NCI-H1694 (cell line): ENCODE measurements at places on chromosomes 4 and X.

DNA sequence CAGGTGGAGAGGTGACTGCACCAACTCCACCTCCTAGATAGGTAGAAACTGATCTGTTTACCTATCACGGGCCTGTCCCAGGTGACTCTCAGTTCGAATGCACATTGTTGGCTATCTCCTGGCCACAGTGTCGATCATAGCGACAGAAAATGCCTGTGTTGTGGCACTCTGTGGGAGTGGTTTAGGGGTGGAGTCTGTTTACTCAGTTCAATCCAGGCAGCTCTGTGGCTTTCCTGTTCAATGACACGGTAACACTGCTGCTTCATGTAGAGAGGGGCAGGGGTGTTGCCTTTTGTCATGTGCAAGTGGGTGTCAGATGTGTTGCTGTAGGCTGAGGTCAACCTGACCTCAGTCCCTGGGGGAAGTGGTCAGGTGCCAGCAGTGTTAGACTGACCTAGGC is 1602.4 kb downstream of the TECRL start:
- no peak for DNase-seq

- no peak for DNase-seq
These were observed 83.0 kb upstream of the TMEM33 start for GRCh38 chr4:41852229-41852628.

GRCh38 chr4:73508651-73509050 is 27.1 kb downstream of the AFM start:
- DNase-seq: no peak

- DNase-seq: no peak
These were observed 17.9 kb downstream of the NAT8L start for GRCh38 chr4:2076908-2077536.

DNA sequence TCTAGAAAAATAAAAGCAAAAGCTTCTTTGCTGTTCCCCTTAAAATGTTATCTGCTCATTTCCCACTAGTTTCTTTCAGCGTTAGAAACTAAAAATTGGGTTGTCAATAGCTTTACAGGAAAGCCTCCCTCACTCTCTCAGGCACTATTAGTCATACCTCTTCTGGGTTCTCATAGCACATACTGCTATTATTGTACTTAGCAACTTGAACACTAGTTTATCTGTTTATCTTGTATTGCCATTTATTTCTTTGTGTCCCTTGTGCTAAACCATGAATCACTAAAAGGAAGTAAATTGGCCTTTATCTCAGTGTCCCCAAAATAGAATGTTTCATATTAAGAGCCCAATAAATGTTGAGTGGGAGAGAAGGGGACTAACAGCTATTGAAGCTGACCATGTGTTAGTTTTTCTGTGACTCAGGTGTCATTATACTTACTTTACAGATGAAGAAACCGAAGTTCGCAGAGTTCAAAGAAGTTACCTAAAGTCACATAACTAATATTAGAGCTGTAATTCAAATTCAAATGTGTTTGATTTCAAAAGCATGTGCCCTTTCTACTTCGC is 124.8 kb upstream of the CITED1 start:
- no peak for DNase-seq

- DNase-seq: peak; percentile 32
These were observed 264.3 kb downstream of the NPFFR2 start for GRCh38 chr4:72295966-72296557.

DNA sequence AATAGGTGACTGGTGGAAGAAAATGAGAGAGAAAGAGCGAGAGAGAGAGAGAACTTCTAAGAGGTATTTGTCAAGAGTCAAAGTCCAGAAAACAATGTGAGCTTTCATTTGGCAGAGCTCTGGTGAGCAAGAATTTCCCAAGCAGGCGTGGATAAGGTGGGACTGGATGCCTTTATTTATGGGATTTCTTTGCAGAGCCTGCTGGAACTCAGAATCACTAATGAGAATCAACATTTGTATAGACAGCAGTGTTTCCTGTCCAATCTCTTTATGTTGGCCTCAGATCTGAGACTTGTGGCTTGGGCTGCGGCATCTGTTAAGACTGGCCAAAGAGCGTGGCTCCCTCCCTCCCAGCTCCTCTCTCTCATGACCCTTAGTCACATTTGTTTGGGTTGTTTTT is 67.9 kb upstream of the TBL1X start:
- DNase-seq: no peak

- no peak for DNase-seq
These were observed 609.7 kb downstream of the TLL1 start for GRCh38 chr4:166482758-166483157.

DNA sequence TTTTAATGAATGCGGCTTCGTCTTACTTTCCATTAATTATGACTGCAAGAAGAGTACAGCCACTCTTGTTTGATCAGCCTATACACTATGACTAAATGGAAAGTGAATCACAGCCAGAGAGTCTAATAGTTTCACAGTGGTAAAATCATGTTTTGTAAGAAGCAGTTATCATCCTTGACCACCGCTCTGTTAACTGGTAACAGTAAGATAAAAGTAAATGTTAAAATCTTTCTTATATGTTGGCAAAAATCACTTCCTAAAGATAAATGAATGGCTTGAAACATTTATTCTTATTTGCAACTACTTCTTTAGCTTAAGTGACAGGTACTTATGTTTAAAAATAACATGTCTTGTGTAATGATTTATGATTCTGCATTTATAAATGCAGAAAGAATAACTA is 13.2 kb downstream of the GALNT7 start:
- no peak for DNase-seq

DNA sequence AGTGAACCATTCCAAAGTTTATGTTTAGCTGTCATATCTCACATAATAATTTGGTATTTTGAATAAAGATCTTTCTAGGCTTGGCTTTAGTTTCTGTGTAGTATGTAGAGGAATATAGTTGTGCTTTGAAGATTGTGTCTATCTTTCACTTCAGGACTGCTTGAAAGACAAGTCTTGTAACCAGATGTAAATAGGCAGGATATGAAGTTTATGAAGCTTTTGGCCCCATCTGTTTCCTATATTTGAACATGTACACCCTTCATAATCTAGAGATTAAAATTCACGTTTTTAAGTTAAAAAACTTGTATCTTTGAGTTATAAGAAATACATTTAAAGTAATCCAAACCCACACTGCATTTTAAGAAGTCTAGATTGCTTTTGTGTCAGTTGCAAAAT is 11.7 kb upstream of the FREM3 start:
- no peak for DNase-seq

DNA sequence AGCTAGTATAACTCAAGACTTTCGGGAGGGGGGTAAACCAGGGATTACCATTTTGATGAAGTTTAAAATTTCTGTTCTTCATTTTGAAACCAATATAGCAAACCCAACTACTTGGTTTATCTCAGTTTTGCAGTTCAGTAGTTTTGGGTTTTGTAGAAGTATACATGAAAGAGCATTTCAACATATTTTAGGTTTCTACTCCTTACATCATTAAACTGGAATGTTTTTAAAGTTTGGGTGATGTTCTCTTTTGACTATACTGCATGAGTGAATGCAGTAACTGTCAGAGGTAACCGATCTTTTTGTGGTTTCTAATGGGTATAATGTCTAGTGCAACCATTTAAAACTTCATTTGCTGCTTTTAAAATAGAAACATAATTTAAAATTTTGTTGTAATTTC is 248.3 kb upstream of the MAD2L1 start:
- DNase-seq: no peak

DNA sequence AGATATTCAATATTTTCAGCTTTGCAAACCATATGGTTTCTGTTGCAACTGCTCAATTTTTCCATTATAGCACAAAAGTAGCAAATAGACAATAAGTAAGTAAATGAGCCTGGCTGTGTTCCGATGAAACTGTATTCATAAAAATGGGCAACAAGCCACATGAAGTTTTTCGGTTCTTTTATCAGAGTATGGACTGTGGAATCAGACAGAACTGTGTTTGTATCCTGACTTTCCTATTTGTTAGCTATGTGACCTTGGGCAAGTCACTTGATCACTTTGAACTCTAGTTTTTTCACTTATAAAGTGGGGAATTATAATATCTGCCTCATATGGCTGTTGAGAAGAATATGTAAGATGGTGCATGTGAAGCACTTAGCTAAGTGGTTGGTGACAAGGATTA is 23.4 kb upstream of the ADGRA3 start:
- no peak for DNase-seq

- no peak for DNase-seq
These were observed 376.0 kb downstream of the BCOR start for GRCh38 chrX:39721566-39722279.

DNA sequence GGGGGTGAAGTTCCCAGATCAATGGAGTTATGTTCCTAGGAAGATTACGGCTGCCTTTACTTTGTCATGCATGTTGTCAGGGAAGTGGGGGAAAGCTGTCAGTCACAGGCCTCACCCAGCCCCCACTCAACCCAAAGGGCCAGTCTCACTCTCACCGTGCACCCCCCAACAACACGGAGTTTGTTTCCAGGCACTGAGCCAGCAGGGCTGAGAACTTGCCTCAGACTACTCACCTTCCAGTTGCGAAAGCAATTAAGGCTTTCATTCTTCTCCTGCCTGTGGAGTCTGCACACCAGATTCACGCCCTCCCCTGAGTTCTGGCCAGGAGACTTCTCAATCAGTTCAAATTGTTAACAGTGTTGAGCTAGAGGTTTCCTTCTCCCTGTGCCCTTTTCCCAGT is 114.3 kb downstream of the SH3BGRL start:
- DNase-seq: no peak

DNA sequence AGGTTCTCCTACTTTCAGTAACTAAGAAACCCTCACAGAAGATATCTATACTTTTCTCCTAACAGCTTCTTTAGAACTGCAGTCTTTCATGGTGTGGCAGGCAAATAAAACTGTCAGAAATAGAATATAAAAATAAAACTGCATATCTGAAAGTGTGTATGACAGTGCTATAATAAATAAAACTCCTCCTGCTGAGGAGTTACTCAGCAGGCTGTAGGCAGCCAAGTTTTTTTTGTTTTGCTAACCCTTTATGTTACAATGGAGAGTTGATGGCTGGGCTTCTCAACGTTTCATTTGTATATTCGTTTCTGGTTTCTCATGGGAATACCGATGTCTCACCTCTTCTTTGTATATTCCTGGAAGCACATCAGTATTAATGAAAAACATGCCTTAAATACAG is 18.2 kb upstream of the UGT2B10 start:
- DNase-seq: no peak

DNA sequence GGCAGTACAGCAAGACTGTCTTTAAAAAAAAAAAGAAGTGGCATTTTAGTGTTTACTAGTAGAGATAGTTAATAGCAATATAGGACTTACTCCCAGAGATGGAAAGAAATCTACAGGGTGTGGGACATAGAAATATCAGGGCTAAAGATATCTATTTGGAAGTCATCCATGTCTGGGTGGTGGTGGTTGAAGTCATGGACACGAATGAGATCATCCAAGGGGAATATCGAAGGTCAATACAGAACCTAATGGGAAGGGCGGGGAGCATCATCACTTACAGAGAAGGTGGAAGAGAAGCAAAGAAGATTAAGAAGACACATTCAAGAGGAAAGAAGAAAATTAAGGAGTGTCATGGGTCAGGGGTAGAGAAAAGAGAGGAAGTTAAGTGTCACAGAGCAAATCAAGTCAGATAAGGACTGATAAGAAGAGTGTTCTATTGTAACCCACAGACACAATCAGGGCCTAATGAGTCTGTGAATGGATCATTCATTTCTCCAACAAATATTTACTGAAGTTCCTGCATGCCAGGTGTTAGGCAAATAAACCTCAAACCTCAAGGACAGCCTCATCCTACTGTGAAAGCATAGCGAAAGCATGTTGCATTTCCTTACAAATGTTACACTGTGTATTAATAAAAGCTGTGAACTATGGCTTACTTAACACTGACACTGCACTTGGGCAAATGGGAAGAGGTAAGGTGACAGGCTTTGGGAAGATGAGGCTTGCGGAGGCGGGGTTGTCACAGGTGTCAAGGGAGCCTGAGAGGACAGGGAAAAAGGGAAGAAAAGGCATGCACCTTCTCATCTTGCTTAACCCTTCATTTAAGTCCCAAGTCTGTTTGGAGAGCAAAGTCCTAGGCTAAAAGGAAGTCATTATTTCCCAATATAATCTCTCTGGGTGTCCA is 65.3 kb downstream of the ELOVL6 start:
- no peak for DNase-seq

DNA sequence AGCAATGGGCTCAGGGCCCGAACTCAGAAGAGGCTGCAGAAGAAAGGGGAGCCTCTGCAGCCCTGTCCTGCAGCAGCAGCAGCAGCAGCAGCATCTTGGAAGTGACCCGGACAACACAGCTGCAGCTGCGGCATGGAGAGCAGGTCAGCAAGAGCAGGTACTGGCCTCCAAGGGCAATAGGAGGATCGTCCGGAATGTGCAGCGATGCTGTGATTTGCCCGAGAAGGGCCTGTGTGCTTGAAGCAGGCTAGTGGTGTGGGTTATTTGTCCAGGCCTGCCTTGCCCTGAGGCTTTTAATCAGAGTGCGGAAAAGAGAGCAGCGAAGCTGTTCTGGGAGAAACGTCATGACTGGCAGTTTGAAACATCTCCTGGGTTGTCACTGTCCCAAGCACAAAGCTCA is 126.0 kb downstream of the F11 start:
- DNase-seq: no peak

GRCh38 chrX:139750390-139750789 is 42.4 kb upstream of the MCF2 start:
- DNase-seq: no peak

- no peak for DNase-seq
These were observed 47.0 kb downstream of the ANXA10 start for GRCh38 chr4:168139336-168139735.

- DNase-seq: no peak
These were observed 22.5 kb upstream of the FBXW7 start for GRCh38 chr4:152558396-152558795.

DNA sequence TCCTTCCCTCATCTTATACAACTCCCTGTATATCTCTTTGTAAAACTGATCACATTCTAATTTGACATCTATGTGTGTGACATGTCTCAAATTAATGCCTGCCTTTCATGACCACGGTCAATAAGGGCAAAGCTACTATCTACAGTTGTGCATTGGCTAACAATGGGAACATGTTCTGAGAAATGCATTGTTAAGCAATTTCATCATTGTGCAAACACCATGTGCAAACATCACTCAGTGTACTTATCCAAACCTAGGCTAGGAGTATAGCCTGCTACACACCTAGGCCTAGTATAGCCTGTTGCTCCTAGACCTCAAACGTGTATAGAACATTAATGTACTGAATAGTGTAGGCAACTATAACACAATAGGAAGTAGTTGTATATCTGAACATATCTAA is 95.0 kb downstream of the BANK1 start:
- no peak for DNase-seq

- no peak for DNase-seq
These were observed 22.4 kb upstream of the SULT1B1 start for GRCh38 chr4:69782651-69783310.

GRCh38 chr4:40600850-40601249 is 28.8 kb downstream of the RBM47 start:
- no peak for DNase-seq

DNA sequence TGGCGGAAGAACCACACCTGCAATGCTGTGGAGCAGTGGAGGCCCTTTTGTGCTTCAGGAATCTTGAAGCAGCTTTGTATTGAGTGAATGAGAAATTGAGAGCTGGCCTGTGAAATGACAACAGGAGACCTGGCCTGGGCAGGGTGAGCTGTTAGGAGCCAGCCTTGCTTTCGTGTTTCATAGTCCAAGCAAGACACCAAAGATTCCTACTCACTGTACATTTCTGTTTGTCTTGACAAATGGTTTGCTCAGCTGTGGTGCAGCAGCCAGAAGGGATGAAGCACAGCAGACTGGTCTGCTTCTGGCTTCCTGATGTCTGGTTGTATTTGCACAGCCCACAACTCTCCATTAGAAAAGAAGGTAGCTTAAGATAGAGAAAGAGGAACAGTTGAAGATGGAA is 96.5 kb downstream of the GATB start:
- DNase-seq: no peak

- no peak for DNase-seq
These were observed 63.2 kb downstream of the NPY1R start for GRCh38 chr4:163269166-163269565.
